ENCODE measurements at places on chromosomes 5 and 9. TPM values are rescaled to one million over a fixed set of nuclear protein-coding genes. Genes with fewer than 3 reads are reported as not detected.

The SPINK4 gene
- not detected for total RNA-seq

The IRX1 gene
- not detected for total RNA-seq

The KCNIP1 gene
- not detected for total RNA-seq

The POU5F2 gene
- 3.2 TPM for total RNA-seq

The PDE8B gene
- 5.9 TPM for total RNA-seq

The PAEP gene
- not detected for total RNA-seq

The SLIT3 gene
- total RNA-seq = 52.8 TPM

The MAP1B gene
- 386 TPM for total RNA-seq

The PCDHB7 gene
- total RNA-seq = 0.98 TPM

The SLC25A48 gene
- total RNA-seq = 0.49 TPM

The ALDH7A1 gene
- total RNA-seq = 63.6 TPM

The TPPP gene
- total RNA-seq = 4.7 TPM

The LCN15 gene
- total RNA-seq = not detected

The OGN gene
- 11.5 TPM for total RNA-seq

The AMBP gene
- not detected for total RNA-seq

The ADAMTSL1 gene
- total RNA-seq = 8.1 TPM

- DNase-seq = no peak
Measured at GRCh38 chr9:19629488-19629887, 159.3 kb downstream of the SLC24A2 start.

GRCh38 chr5:99543841-99544240 lies 615.0 kb upstream of the CHD1 start:
- no peak for DNase-seq

DNA sequence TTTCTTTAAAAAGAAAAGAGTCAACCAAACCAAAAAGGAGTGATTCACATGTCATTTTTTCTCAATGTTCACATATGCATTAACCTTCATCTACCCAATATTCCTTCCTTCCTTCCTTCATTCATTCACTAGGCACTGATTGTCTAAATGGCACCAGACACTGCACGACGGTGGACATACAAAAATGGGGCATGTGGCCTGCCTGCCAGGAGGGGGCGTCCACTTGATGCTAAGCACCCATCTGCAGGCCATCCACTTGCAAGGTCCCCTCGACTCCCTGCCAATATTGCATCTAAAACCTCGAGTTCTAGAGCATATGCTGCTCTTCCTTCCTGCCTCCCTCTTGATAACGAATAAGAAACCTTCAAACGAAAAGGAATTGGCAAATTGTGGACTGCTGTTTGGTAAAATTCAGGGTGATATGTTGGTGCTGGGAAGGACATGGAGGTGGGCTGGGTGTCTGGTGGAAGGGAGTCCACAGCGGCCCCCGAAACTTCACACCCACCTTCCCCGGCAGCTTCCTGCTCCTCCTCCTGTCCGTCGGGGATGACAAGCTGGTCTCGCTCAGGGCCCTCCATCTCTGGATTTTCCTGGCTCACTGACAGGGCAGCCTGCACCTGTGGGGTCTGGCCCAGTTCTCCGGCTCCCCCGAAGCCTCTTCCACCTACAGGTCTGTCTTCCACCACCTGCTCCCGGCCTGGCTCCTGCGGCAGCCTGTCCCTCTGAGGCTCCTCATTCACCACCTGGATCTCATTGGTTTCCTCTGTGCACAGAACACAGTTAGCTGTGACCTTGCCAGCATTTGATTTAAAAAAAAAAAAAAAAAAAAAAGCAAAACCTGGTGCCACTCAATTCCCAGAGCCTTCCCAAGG lies 64.3 kb downstream of the GOLM1 start:
- DNase-seq = no peak

- DNase-seq = no peak
Measured at GRCh38 chr5:139342423-139342723, 719 bp downstream of the PAIP2 start.

DNA sequence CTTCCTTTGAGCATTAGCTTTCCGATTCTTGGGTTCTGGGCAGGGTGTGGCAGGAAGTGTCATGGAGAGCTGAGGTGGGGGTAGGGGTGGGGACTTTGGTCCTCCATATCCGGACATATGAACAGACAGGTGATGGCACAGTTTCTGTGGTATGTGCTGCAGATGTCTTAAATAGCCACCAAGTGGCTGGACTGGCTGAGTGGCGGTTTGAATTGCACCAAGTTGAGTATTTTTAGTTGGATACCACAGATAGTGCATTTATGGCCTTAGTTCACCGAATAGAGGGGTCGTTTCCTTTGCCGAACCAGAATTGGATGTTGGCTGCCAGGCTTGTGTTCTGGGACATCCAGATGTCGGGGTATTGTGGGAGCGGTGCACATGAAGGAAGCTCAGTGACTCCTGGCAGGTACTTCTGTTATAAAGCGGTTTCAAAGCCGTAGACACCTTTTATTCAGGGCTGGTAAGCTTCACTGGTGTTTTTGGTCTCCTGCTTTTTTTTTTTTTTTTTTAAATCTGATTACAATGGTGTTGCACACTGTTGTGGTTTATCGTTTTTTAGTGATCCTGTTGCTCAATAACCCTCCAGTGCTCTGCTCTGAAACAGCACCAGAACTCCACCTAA lies 15.1 kb upstream of the TNFAIP8 start:
- no peak for DNase-seq

DNA sequence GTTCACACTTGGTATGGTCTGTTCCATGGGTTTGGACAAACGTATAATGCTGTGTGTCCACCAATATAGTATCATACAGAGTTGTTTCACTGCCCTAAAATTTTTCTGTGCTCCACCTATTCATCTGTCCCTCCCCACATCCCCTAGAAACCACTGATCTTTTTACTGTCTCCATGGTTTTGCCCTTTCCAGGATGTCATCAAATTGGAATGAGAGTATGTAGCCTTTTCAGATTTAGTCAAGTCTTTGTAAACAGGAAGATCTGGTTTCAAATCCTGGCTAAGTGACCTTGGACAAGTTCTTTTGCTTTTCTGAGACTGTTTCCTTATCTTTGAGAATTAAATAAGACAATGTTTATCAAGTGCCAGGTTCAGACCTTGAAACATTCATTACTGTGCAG lies 13.2 kb upstream of the LVRN start:
- DNase-seq = no peak

- no peak for DNase-seq
Measured at GRCh38 chr5:116576053-116576713, 1.6 kb upstream of the SEMA6A start.

DNA sequence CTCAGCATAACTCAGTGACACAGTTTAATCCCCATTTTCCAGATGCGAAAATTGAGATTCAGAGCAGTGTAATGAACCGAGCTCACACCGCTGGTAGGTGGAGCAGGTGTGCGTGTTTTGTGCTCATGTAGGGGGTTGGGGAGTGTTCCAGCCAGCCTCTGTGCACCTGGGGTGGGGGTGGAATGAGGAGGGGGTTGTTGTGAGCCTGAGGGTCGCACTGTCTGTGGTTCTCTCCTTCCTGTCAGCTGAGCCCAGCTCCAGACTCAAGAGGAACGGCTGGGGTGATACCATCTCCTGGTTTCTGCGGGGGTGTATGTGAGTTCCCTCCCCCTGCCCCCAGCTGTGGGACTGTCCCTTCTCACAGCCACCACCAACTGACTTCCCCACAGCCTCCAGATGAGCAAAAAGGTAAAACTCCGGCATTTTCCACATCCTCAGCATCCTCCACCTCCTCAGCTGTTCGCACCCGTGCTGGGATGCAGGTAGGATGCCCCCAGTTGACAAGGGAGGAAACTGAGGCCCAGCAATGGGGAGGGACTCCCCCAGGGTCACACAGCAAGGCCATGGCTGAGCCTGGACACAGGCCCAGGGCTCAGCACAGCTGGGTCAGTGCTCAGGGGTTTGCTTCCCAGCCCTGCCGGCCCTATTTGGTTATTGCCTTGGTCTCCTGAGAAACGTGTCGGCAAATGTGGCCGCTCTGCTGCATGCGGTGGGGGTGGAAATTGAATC lies 2.1 kb downstream of the SH2D3C start:
- DNase-seq = no peak

DNA sequence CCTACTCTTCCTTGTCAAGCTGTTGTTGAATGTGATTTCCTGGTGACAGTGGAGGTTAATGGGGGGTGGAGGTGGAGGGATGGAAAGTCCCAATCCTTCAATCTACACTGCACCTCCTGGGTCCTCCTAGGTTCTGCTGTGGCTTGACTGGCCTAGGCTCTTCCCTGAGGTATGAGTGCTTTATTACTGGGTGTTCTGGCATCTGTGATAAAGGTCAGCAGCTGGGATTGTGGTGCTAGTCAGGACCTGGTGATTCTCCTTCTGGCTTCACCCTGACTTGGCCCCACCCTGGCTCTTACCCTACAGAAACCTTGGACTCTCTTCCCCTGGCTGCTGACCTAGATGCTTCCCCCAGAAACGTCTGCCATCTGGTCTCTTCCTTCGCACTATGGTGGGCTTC lies 194.3 kb downstream of the ARHGEF28 start:
- DNase-seq = no peak

GRCh38 chr5:141532726-141533125 lies 43.8 kb downstream of the PCDHGC5 start:
- DNase-seq = no peak

- no peak for DNase-seq
Measured at GRCh38 chr5:5751498-5751897, 329.0 kb downstream of the ICE1 start.

All from vagina (tissue), 2 donors.